ENCODE measurements at places on chromosomes 5 and 9.

DNA sequence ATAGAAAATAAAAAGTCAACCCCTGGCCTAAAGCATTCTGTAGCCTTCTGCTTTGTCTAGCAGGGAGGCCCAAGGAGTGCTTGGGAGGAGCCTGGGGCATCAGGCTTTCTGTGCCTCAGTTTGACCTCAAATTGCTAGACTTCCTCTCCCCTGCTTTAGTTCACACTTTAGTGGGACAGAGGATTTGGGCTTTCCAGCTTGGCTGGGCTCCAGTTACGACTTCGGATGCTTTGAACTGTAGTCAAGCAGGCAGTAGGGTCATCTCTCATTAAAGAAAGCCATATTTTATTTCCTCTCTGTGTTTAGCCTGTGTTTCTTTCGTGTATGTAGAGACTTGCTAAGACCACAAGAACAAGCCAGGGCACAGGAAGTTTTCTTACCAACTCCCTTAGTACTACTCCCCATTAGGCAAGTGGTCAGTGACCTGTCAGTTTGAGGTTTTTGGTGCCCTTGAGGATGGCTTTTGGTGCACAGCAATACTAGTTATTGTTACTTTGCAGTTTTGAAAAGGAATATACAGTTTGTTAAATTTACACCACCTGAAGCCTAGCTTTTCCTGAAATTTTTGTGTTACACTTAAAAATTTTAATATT lies 334.7 kb downstream of the NDUFS4 start:
- no peak for DNase-seq

DNA sequence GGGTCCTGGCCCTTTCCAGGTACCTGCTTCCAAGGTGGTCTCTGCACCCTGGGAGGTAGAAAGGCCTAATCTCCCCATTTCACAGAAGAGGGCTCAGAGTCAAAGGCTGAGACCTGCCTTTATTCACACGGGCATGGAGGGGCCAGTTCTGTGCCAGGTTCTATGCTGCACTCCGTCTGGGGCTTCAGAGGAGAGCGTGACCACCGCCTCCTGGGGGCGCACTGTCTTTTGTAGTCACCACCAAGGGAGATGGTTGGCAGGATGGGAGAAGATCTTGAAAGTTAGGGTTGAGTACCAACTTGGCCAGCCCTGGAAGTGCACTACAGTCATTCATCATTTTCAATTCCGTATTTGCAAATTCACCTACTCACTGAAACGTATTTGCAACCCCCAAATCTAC lies 23.7 kb upstream of the PRDM12 start:
- DNase-seq, result no peak

DNA sequence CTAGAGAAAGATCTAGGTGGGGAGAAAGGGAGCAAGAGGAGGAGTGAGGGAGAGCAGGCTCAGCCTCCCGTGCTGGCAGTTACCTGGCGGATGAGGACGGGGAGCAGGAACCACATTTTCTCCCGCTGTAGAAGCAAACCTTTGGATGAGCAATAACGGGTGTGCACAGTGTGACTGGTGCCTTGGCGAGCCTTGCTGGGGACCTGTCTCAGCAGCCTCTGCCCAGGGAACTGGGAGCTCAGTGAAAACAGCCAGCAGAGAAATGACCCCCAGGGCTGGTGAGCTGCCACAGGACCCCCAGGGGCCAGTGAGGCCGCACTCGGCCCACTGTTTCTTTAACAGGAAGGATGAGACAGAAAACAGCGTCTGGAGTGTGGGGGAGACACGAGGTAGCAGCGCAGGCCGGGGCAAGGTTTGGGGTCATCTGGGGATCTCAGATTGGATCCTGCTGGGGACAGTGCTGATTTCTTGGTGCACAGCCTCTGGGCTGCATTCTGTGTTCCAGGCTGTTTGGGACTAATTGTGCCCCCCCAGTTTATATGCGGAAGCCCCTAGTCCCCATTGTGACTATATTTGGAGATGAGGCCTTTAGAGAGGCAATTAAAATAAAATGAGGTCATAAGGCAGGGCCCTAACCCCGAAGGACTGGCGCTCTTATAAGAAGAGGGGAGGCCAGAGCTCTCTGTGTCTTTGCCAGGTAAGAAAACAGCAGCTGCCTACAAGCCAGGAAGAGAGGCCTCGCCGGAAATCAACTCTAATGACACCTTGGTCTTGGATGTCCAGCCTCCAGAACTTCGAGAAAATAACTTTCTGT lies 118.8 kb upstream of the PHYKPL start:
- no peak for DNase-seq

DNA sequence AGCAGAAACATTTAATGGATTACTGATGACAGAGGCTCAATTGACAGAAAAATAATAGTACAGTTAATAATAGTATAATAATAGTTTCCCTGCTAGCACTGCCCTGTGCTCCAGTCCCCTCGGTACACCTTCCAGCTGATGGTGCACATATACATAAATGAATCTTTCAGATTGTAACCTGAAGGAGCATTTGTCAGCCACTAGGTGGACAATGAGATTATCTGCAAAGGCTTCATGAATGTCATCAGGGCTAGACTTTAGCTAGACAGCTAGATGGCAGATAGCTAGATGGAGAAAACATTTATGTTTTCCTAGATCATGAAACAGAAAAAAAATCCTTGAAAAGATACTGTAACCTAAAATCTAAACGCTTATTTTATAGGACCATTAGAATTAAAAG lies 304.4 kb upstream of the SMC2 start:
- DNase-seq, result no peak

DNA sequence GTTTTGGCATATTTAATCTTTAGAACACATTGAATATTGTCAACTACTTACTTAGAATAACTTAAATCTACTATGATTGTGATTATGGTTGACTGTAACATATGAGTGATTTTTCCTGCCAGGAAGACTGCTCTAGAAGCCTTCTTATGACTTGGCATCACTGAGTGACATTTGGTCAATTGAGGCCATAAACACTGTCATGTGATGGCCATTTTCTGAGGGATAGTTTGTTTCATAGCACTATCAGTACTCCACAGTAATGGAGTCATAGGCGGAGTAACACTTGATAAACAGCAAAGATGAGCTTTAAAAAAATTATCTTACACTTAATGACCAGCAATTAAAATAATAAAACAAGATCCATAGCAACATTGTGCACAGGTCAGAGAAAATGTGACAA lies 31.0 kb downstream of the C9orf40 start:
- no peak for DNase-seq

DNA sequence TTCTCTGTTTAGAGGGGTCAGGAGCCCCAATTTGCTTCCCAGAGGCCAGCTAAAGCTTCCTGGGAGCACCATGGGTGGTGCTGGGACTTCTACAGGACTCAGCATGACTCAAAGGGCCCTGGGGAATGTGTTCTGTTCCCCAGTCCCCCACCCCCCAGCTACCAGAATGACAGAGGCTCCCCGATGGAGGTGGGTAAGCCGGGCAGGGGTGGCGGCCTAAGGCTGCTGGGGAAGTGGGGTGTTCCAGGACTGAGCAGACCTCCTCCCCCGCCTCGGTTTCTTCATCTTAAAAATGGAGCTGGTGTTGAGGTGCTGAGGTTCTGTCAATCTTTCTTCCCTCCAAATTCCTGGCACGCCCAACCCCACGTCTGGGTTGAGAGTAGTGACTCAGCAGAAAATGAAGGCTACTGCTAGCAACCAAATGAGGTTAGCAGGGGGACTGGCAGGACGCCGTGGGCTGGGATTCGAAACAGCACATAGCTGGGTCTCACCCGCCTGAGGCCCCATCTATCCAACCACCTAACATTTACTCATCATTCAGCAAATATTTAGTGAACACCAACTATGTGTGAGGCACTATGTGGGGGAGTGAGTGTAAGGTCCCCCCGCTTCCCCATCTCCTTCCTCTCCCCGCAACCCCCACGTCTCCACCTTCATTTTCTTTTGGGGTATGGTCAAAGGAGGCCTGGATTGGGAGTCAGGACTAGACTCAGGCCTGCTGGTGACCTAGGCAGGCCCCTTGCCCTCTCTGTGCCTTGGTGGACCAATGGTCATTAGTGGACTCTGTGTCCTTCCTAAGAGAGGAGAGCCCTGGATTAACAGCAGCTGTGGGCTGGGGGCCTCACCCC lies 50.2 kb downstream of the C9orf50 start:
- no peak for DNase-seq

GRCh38 chr9:89145097-89145496 lies 33.5 kb downstream of the SHC3 start:
- DNase-seq, result no peak

GRCh38 chr9:27368316-27368985 lies 71.5 kb upstream of the EQTN start:
- DNase-seq, result no peak

DNA sequence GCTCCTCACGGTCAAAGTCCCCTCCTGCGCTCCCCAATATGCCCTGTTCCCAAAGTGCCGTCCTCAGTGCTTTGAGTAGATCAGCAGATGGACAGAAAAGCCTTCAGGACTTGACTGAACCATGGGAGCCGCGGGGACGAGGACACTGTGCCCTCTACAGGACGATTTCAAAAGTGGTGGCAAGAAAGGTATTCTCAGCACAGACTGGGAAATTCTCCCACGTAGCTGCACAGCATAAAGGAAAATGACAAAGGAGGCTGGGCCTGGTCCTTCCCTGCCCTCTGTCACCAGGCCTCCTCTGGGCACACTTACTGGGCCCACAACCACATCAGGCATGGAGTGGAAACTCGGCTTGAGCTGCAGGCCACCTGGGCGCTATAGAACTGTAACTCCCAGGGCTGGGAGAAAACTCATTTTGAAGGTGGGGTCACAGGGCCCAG lies 16.7 kb upstream of the MTMR12 start:
- no peak for DNase-seq

DNA sequence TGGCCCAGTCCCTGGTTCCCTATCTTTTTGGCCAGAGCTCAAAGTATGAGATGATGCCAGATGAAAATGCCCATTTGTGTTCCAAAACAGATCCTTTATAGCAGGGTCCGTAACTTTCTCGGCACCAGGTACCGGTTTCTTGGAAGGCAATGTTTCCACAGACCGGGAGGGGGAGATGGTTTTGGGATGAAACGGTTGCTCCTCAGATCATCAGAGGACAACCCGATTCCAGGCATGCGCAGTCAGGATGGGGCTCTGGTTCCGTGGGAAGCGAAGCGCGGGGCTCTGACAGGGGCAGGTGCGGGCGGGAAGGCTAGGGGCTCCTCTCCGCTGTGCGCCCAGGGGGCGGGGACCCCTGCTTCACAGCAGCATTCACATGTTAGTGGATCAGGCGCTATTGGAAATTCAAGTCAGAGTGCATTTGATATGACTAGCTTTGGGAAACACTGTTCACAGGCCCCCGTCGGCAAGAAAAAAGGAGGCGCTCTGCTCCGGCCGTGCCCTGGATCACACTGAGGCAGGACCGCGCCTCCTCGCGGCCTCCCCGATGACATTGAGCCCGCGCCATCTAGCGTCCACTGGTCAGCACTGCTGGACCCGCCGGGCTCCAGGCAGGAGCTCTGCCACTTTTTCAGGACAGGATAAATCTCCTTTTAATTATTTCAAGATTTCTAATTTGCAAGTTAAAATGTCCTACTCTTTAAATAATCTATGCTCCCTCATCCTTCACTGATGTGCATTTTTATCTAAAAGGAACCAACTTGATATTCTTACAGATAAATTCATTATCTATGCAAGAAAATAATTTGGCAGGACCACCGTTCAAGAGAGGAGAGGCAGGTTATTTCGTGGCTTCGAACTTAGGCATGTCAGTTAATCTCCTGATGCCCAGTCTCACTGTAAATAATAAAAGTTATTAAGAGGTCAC lies 190.0 kb downstream of the FANCC start:
- peak; percentile 71 for DNase-seq

DNA sequence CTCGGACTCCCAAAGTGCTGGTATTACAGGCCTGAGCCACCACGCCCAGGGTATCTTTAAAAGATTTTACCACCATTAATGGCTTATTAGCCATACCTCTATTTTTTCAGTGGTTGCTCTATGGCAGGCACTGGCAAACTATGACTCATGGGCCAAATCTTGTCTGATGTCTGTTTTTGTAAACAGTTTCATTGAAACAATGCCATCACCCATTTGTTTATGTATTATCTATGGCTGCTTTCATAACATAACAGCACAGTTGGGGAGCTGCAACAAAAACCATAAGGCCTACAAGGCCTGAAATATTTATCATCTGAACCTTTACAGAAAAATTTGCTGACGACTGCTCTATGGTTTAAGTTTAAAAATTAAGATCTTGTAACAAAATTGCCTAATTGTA lies 66.8 kb downstream of the SLC38A9 start:
- DNase-seq, result no peak

GRCh38 chr5:169785771-169786618 lies 148.9 kb downstream of the DOCK2 start:
- DNase-seq, result no peak

GRCh38 chr9:17816431-17817027 lies 237.7 kb downstream of the SH3GL2 start:
- DNase-seq, result no peak

DNA sequence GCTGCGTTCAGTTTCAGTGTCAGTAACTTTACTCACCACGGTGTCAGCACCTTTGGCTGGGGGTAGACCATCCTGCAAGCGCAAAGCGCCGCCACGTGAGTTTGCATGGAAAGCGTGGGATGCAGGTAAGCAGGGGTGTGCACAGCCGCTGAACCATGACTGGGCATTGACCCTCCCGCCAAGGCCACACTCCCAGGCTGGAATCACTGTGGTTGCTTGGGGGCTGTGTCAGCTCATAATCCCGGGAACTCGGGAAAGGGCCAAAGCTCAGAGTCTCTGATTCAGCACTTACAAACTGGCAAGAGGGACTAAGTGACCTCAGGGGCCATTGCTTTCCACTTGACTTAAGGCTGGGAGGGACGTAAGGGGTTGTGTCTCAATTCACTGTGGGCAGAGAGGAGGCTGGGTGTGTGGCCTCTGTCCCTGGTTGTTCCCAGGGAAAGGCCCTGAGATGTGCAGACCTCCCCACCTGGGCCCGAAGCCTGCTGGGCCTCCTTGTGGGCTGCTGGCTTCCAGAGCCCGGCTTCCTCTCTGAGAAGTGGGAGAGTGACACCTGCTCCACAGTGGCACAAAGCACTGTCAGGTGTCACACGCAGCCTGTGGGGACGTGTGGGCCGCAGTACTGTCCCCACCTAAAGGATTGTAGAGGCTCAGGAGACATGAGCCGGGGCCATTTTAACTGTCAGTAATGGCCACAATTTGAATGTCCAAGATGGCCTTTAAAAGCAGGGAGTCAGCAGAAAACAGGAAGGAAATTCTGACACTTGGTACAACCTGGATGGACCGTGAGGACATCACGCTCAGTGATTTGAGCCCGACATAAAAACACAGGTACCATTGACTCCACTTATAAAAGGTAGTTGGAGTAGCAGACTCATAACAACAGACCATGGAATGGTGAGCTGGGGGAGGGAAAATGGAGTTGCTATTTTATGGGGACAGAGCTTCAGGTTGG lies 16.7 kb downstream of the ABO start:
- DNase-seq, result no peak

DNA sequence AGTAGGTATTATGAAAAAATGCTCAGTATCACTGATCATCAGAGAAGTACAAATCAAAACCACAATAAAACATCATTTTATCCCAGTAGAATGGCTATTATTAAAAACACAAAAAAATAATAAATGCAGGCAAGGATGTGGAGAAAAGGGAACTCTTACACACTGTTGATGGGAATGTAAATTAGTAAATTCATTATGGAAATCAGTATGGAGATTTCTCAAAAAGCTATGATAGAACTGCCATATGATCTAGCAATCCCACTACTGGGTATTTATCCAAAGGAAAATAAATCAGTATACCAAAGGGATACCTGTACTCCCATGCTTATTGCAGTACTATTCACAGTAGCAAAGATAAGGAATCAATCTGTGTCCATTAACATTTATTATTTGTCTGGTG lies 209.6 kb downstream of the FER start:
- DNase-seq, result no peak

- DNase-seq, result no peak
Measured at GRCh38 chr5:105685884-105686283, 1984.9 kb downstream of the EFNA5 start.

- DNase-seq, result no peak
Measured at GRCh38 chr9:129868872-129869486, 33.7 kb downstream of the USP20 start.
